Activated CD8-positive, alpha-beta memory T cell treated with anti-CD3 and anti-CD28 coated beads for 4 hours (primary cell): ENCODE measurements at places on chromosomes 1 and 21.

GRCh38 chr1:154716011-154716410 is 108.0 kb upstream of the ADAR start:
- no peak for DNase-seq

DNA sequence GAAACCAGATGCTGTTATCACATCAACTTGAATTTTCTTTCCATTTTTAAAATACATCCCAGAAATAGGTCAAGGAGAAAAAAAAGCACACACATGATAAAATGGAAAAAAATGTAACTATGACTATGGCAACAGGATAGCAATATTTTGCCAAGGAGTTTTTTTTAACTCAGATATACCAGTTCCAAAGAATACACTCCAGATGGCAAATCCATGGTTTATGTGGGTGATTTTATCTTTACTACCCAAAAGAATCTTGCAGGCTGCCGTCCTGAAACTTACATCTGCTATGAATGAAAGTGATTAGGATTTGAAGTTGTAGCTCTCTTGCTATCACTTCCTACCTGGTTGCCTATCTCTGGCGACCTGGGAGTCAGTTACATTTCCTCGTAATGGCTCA is 91.0 kb upstream of the PLPPR4 start:
- DNase-seq, result no peak

DNA sequence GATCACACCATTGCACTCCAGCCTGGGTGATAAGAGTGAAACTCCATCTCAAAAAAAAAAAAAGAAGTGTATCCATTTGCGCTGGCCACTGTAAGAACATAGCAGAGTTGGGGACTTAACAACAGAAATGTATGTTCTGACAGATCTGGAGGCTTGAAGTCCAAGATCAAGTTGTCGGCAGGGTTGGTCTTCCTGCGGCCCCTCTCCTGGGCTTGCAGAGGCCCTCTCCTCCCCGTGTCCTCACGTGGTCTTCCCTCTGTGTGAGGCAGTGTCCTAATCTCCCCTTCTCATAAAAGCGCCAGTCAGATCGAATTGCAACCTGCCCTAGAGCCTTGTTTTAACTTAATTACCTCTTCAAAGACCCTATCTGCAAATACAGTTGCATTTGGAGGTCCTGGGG is 52.6 kb downstream of the MT1HL1 start:
- no peak for DNase-seq

GRCh38 chr1:205391386-205391785 is 30.5 kb downstream of the LEMD1 start:
- DNase-seq, result no peak

DNA sequence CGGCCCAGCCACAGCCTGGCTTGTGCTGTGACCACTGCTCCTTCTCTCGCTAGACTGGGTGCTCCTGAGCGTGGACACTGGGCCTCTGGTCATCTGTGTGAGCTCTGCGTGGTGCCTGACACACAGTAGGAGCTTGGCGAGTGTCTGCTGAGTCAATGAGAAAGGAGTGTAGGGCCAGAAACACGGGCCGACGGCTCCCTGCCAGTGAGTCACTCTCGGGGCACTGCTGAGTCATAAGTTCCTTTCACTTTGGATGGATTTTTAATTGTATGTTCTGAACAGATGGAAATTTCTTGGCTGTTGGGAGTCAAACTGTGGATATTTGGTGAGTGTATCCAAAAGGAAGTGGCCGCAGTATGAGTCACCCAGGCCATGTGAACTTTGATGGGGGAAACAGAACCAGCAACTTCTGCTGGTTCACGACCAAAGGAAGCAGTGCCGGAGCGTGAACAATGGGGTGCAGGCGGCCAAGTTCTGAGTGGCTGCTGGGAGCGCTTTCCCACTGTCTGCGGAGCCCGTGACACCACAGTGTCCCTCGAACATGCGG is 41.0 kb upstream of the COL18A1 start:
- DNase-seq, result no peak

DNA sequence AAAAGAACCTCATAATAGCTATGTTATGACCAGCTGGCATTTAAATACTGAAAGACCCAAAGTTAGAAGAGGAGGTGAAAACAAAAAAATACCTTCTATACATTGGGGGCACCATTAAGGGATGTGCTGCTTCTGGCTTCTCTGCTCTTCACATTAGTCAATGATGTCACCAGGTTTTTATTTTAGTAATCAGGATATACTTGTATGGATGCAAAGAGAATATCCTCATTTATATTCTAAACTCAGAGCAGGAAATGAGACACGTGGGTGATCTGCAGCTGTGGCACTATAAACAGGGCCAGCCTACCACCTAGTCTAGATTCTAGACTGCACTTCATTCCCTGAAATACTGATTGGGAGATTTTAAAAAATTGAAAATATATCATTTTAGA is 51.2 kb downstream of the WLS start:
- DNase-seq, result no peak

DNA sequence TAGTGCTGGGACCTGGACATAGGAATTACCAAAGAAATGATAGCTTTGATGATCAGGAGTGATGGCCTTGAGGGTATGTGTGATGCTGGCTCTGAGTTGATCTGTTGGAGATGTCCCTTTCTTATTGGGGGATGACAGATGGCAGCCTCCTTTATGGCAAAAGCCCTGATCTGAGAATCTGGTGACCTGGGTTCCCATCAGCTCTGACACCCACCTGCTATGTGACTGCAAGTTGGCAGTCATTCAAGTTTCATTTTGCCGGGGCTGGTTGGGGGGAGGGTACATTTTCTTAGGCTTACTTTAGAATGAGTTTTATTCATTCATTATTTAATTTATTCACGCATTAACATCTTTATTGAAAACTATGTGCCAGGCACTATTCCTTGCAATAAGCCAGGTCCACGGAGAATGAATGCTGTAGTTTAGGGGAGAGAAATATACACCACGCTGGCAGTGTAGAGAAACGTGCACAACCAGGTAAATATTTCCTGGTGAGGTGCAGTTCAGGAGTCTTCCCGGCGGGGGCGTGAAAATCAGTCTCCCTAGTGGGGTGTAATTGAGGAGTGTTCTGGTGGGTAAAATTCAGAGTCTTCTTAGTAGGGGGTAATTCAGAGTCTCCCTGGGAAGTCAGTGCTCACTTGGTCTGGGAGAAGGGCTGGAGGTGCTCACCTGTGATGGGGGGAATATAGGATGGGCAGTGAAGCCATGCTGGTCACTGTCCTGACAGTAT is 401.3 kb downstream of the CAMTA1 start:
- DNase-seq, result no peak
